ENCODE measurements at places on chromosomes 11 and 22. TPM values are rescaled to one million over a fixed set of nuclear protein-coding genes. Genes with fewer than 3 reads are reported as not detected.

The PNPLA5 gene
- not detected for total RNA-seq

The OR8G5 gene
- total RNA-seq = not detected

The CNTN5 gene
- total RNA-seq = not detected

The ZNRF3 gene
- 2.7 TPM for total RNA-seq

The CARS1 gene
- total RNA-seq = 74.5 TPM

The GGTLC3 gene
- total RNA-seq = not detected

The LRRC55 gene
- total RNA-seq = not detected

The KCTD14 gene
- total RNA-seq = 0.91 TPM

The CASP4 gene
- 167 TPM for total RNA-seq

The ISX gene
- total RNA-seq = not detected

The SSRP1 gene
- 83.6 TPM for total RNA-seq

The TMEM45B gene
- total RNA-seq = 0.46 TPM

The FAM181B gene
- 0.15 TPM for total RNA-seq

The RIMBP3C gene
- total RNA-seq = under 0.01 TPM

The OR51E2 gene
- not detected for total RNA-seq

The MEI1 gene
- total RNA-seq = 1.3 TPM

The PATE2 gene
- total RNA-seq = not detected

The ANO9 gene
- not detected for total RNA-seq

The LRRC56 gene
- 0.30 TPM for total RNA-seq

The C22orf23 gene
- 0.32 TPM for total RNA-seq

The IGSF22 gene
- total RNA-seq = not detected

The YPEL1 gene
- 3.2 TPM for total RNA-seq

The PANX2 gene
- 0.65 TPM for total RNA-seq

The HBB gene
- not detected for total RNA-seq

The OR4A16 gene
- total RNA-seq = not detected

The QSER1 gene
- 14.1 TPM for total RNA-seq

The TEX12 gene
- 0.32 TPM for total RNA-seq

The FXYD6 gene
- 0.32 TPM for total RNA-seq

The MGAT3 gene
- under 0.01 TPM for total RNA-seq

The MPPED2 gene
- total RNA-seq = 0.32 TPM

The SCGB2A2 gene
- total RNA-seq = not detected

The SELENOM gene
- 34.0 TPM for total RNA-seq

The OR8A1 gene
- not detected for total RNA-seq

The AQP11 gene
- 0.30 TPM for total RNA-seq

The AIFM3 gene
- total RNA-seq = 0.46 TPM
